Mesenteric fat pad (tissue), 1 donor: ENCODE measurements at places on chromosomes 1 and 21. TPM values are rescaled to one million over a fixed set of nuclear protein-coding genes. Genes with fewer than 3 reads are reported as not detected.

Gene LHX8
- not detected for total RNA-seq

Gene PLOD1
- 66.9 TPM for total RNA-seq

Gene SFN
- 1.3 TPM for total RNA-seq

Gene CD55
- 82.3 TPM for total RNA-seq

Gene ADCY10
- 0.55 TPM for total RNA-seq

Gene RAD54L
- total RNA-seq, result not detected

Gene KIAA0040
- 69.7 TPM for total RNA-seq

Gene PRDM16
- total RNA-seq, result 3.9 TPM

Gene RXFP4
- total RNA-seq, result not detected

Gene C1orf167
- total RNA-seq, result 1.1 TPM

Gene SPRR3
- total RNA-seq, result not detected

Gene SLC25A34
- 2.2 TPM for total RNA-seq

Gene KHDRBS1
- total RNA-seq, result 80.1 TPM

Gene NIBAN1
- total RNA-seq, result 25.9 TPM

Gene BGLAP
- total RNA-seq, result not detected

Gene CSMD2
- total RNA-seq, result 1.3 TPM

Gene MATN1
- not detected for total RNA-seq

Gene S100A7A
- total RNA-seq, result not detected

Gene THEM4
- 14.8 TPM for total RNA-seq

Gene OR2M5
- total RNA-seq, result not detected

Gene CFAP74
- not detected for total RNA-seq

Gene PER3
- total RNA-seq, result 7.4 TPM

Gene SHE
- 33.1 TPM for total RNA-seq

Gene CXADR
- 0.74 TPM for total RNA-seq

Gene SLC25A33
- 7.5 TPM for total RNA-seq

Gene GUCA2B
- not detected for total RNA-seq

Gene HSPA6
- total RNA-seq, result 6.8 TPM

Gene VHLL
- total RNA-seq, result not detected

Gene SLC45A1
- 2.0 TPM for total RNA-seq

Gene OR11L1
- total RNA-seq, result not detected

Gene SYT6
- not detected for total RNA-seq

Gene OR2T29
- not detected for total RNA-seq

Gene LORICRIN
- total RNA-seq, result not detected

Gene KMO
- total RNA-seq, result 3.2 TPM

Gene CLCNKB
- 0.35 TPM for total RNA-seq

Gene CNR2
- not detected for total RNA-seq
